NCI-H510A (cell line): ENCODE measurements at places on chromosomes 7 and 10.

DNA sequence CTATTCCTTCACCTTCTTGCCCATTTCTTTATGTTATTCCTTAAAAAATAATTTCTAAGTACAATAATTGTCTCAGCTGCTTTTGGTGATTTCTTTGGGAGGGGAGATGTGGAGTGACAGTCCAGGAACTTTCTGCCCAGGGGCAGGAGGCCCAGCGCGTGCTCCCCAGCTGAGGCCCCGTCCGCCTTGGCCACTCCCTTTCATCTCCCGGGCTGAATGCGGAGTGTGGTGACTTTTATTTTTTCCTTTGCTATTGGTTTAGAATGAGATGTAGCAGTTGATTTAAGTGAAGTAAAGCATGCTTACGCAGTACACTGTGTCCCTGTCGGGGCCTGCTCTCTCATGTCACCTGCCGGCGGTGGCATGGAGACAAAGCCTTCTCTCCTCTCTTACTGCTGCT lies 141.6 kb downstream of the MGMT start:
- DNase-seq = no peak

- DNase-seq = no peak
Observed at GRCh38 chr10:70503776-70504175, 25.2 kb downstream of the PALD1 start.

GRCh38 chr7:132393789-132394261 lies 182.4 kb downstream of the PLXNA4 start:
- no peak for DNase-seq

GRCh38 chr7:81618396-81619014 lies 151.3 kb downstream of the HGF start:
- DNase-seq = no peak

DNA sequence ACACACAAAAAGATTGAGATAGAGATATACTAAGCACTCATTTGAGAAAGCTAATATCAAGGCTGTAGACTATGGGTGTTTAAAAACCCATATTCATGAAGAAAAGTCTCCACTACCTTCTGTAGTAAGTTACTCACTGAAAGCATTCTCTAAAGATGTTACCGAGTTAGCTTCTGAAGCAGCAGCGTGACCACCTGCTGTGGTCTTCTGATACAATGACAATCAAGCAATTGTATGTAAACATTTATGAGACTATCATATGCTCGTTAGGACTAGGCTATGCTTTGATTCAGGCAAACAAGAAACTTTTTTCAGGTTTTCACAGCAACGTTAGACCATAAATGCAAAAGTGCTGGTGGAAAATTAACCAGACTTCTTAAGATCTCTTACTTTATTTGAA lies 11.2 kb downstream of the RHOBTB1 start:
- no peak for DNase-seq

DNA sequence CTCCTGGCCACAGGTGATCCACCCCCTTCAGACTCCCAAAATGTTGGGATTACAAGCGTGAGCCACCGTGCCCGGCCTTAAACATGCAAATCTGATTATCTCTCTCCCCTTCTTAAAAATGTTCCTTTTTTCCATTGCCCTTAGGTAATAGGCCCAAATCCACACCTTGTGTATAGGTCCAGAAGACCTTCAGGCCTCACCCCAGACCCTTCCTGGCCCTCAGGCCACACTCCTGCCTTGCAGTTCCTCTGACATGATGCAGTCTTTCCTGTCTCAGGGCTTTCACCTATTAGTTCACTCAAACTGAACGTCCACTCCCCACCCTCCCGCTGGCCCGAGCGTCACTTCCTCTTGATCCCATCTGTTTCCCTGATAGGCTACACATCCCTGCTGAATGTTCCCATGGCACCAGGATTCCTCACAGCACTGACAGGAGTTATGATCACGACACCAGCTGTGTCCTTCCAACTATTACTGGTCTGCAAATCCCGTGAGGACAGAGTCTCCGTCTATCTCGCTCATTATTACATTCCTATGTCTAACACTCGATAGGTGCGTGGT lies 46.4 kb downstream of the DENND2A start:
- DNase-seq = no peak

GRCh38 chr10:37711617-37712488 lies 145.6 kb downstream of the ZNF248 start:
- no peak for DNase-seq

- DNase-seq = peak; percentile 58
Observed at GRCh38 chr7:158587162-158588084, at the start of gene PTPRN2. TSS of gene PTPRN2 (minus strand) at chr7:158587823.

DNA sequence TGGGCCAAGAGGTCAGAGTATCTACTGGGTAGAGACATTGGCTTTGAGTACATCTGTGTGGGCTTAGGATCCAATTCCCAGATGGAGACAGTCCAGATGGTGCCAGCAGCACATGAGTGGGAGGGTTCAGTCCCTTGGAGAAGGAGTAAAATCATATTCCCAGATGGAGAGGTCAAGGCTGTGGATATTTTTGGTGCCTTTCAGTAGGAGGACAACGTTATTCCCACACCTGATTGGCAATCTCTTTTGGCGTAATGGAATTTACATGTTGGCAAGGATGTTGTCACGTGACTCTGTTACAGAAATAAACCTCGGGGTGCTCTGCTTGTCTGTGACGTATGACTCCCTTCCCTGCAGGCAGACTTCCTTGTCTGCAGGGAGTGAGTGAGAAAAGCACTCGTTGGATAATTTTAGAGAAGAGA lies 27.6 kb downstream of the NPS start:
- no peak for DNase-seq

DNA sequence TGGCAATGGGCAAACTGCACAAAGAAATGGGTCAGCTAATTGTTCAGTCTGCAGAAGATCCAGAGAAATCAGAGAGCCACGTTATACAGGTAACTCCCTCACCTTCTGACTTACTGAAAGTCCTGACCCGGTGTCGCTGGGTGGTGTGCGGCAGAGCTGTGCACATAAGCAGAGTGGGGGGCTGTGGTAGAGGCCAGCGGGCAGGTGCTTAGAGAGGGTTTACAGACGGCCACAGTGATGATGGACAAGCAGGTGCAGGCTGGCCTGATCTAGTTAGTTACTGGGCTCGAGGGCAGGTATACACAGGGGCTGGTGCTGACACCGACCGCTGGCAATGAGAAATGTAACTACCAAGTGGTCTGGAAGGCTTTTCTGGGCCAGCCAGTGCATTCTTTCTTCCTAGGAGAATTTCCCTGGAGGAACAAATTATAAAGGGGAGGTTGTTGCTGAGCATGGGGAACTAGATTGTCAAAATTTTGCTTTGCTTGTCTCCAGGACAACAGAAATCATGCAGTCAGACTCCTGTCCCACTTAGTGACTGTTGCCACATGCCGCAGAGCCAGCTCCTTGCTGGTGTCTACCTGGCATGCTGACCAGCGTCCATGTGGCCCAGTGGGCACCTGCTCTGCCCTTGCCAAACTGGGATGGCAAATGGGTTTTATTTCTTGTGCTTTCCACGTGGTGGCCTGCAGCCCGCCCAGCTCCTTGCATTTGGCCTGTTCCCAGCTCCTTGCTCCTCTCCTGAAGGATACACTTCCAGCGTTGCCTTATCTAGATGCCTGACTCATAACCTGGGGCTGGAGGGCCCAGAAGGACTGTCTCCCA lies 28.8 kb downstream of the DENND10 start:
- DNase-seq = no peak

- no peak for DNase-seq
Observed at GRCh38 chr7:106720641-106721040, 59.7 kb upstream of the CCDC71L start.

DNA sequence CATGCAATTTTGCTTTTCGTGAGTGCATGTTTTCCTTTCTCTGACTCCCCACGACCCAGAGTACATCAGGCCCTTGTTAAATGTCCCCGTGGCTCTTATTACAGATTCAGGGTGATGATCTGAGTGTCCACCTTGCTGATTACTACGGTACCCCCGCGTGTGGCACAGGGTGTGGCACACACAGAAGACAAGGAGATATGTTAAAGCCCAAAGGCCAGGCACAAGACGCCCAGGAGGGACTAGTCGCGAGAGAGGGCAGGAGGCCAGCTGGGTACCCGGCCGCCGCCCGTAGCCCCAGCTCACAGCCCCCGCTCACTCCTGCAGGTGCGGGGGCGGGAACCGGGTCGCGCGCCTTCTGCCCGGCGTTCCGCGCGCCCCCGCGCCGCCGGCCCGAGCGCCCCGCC lies 281 bp upstream of the EXOC6 start:
- no peak for DNase-seq

- DNase-seq = no peak
Observed at GRCh38 chr10:125284875-125285597, 124.7 kb upstream of the CTBP2 start.

- DNase-seq = no peak
Observed at GRCh38 chr7:10721289-10721688, 252.4 kb upstream of the PHF14 start.

GRCh38 chr7:101913247-101913721 lies 95.9 kb downstream of the CUX1 start:
- DNase-seq = no peak

DNA sequence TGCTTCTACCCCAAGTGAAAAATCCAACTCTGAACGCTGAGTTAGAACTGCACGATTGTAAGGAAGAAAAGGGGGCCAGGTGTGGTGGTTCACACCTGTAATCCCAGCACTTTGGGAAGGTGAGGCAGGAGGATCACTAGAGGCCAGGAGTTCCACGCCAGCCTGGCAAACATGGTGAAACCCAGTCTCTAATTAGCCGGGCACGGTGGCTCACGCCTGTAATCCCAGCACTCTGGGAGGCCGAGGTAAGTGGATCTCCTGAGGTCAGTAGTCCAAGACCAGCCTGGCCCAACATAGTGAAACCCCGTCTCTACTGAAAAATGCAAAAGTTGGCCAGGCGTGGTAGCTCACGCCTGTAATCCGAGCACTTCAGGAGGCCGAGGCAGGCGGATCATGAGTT lies 9.0 kb downstream of the GUSB start:
- DNase-seq = no peak

DNA sequence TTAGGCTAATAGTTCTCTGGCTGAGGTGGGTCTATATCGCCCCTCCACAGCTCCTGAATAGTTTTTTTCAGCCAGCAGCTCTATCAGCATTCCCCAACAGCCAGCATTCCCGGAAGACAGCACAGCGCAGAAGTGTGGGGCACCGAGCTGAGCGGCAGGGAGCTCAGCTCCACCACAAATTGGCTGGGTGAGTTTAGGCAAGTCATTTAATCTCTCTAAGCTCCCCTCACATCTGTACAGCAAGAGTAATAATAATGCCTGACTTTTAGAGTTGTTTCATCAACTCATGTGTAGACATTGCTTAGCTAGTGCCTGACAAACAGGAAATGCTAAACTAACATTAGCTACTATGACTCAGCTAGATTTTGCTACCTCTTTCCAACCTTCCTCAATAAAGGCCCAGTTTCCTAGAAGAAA lies 247.9 kb upstream of the PTN start:
- no peak for DNase-seq

DNA sequence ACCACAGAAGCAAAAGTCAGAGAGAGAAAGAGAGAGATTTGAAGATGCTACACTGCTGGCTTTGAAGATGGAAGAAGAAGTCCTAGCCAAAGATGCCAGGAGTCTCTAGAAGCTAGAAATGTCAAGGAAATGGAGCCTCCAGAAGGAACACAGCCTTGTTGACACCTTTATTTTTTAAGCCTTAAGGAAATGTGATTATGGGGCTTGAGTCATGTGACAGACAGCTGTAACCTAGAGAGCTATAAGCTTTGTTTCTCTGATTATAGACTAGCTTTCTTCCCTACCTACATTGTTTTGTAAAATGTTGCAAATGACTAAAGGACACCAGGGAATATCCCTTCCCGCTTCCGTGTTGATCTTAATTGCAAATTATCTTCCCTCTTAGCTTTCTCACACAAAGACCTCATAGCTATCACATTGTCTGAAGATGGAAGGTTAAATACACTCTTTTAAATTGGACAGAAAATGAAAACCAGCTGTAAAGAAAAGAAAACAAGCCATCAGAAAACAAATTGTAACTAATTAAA lies 199.9 kb downstream of the ARHGAP12 start:
- no peak for DNase-seq

- DNase-seq = no peak
Observed at GRCh38 chr10:73872190-73872710, 2.1 kb downstream of the CAMK2G start.

DNA sequence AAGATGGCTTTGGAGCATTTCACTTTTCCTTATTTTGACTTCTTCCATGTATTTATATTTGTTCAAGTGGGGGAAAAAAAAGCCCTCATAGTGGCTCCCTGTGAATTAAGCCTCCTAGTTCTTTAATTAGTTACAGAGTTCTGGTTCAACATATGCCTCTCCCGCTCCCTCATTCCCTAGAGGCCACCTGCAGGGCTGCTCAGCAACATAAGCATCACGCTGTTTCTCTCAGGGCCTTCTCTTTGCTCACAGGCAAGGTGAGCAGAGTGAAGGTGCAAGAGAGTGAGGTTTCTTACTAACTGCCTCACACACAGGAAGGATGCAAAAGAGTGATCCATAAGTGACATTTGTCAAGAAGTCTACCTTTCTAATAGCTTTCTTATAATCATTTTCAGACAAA lies 196.7 kb downstream of the SEMA3E start:
- DNase-seq = no peak

- DNase-seq = no peak
Observed at GRCh38 chr7:143905509-143905908, 3.5 kb upstream of the TCAF1 start.

GRCh38 chr10:81662837-81663236 lies 212.2 kb upstream of the NRG3 start:
- DNase-seq = no peak

DNA sequence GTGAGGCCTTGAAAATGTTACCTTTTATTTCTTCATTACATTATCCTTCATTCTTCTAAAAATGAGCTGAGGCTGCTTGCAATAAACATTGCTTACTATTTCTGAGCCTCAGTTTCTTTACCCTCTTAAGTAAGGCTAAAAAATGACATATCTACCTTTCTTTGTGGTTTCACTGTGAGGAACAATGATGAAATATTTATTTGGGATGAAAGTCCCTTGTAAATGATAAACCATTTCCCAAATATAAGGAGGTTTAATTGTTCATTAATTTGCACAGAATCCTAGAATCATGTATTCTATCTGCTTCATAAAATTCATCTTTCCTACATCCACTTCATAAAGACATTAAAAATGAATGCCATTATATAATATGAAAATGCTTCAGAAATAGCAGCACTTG lies 27.9 kb downstream of the ZC3HAV1 start:
- DNase-seq = no peak

DNA sequence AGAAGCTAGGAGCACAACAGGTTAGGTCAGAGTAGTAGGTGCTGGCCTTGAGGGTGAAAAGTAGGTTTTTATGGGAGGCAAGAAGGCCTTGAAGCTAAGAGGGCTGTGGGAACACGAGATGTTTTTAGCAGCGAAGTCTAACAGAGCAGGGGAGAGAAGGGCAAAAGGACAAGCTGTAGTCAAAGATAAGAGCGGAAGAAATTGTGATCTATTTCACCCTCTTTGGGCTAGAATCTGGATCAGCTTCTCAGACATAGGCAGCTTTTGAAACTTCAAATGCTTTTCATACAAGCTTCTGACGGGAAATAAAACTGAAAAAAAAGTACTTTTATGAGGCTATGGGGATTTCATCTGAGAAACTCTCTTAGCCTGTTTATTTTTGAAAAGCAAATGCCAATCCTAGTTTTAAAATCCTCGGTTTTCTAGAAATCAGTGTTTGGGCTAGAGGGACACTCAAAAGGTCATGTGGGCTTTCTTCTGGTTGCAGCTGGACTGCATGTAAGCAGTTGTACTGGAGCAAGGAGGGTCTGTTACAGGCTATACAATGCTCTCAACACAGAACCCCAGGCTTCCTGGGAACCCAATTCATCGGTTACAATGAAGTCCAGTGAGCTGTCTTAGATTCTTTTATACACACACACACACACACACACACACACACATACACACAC lies 83.6 kb downstream of the RNF216 start:
- DNase-seq = no peak
